ENCODE measurements at places on chromosomes 13 and 19.

GRCh38 chr13:50945669-50946068 is 36.1 kb downstream of the RNASEH2B start:
- DNase-seq = no peak

DNA sequence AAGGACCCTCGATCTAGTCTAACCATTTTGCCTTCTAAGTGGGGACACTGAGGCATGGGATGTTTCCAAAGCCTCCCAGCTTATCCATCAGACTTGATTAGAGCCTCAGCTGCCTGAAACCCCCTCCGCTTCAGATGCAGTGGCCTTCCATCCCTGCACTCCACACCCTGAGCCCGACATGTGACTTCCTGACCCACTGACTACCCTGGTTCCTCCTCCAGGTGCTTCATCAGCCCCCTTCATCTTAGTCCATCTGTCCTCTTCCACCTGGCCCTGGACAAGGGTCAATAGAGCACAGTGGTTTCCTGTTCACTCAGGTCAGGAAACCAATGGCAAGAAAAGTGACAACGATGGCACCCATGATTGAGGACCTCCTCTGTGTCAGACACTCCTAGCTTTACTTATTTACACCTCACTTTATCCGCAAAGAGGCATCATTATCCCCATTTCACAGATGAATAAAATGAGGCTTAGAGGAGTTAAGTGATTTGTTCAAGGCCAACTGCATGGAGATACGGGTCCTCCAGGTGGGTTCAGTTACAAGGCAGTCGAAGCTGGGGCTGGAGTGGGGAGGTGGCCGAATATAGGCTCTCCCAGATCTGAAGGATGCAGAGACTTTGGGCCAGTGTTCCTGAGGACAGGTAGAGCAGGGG is 81.6 kb upstream of the TM9SF2 start:
- no peak for DNase-seq

- no peak for DNase-seq
Measured at GRCh38 chr13:71866335-71867130, 471 bp downstream of the DACH1 start.

GRCh38 chr13:109208522-109208921 is 577.9 kb downstream of the IRS2 start:
- no peak for DNase-seq

DNA sequence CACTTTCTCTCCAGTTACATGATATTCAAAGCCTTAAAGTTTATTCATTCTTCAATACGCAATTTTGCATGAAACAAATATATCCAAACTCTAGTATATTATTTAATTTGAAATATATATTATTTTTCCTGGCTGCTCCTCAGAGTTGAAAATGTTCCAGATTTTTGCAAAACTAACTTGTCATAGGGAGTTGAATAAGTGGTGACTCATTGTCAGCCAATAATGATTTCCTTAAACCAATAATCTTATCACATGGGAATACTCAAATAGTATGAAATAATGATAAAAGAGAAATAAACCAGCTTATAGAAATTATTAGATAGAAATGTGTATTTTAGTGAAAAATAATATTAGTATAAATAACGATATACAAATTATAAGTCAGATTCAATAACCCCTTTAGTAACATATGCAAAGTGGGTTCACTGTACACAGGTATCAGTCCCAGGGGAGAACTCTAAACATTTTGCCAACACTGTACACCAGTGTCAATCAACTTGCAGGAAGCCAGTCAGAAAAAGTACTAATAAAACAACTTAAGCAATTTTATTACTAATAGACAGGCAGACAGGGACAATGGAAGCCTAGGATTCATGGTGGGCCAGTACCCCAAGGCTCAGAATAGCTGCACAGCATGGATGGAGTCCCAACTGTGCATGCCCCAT is 222.6 kb upstream of the KLHL1 start:
- no peak for DNase-seq

- DNase-seq = no peak
Measured at GRCh38 chr19:18594824-18595373, 6.3 kb downstream of the REX1BD start.

- DNase-seq = peak; percentile 46
Measured at GRCh38 chr13:29901710-29902631, 51.6 kb upstream of the UBL3 start.

DNA sequence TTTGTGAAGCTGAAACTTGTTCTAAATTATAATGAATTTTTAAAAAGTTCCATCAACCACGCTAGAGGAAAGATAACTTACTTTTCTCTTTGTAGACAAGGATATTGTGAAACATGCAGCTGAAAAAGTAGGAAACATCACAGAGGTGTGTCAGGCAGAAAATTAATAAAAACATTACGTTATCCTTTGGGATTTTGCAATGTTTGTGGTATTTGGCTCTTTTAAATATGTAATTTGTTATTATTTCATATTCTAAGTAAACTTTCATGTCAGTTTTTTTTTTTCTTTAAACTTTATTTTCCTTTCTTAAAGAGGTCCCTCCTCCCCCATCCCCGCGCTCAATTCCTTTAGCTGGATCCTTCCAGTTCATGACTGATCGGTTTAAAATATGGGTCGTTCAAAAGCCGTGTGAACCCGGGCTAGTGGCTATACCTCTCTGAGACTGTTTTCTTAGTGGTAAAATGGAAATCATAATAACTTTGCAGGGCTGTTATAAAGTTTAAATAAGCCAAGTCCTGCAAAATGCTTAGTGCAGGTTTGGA is 740 bp upstream of the CCDC61 start:
- DNase-seq = no peak

- no peak for DNase-seq
Measured at GRCh38 chr13:21139374-21139773, 37.0 kb downstream of the SKA3 start.

DNA sequence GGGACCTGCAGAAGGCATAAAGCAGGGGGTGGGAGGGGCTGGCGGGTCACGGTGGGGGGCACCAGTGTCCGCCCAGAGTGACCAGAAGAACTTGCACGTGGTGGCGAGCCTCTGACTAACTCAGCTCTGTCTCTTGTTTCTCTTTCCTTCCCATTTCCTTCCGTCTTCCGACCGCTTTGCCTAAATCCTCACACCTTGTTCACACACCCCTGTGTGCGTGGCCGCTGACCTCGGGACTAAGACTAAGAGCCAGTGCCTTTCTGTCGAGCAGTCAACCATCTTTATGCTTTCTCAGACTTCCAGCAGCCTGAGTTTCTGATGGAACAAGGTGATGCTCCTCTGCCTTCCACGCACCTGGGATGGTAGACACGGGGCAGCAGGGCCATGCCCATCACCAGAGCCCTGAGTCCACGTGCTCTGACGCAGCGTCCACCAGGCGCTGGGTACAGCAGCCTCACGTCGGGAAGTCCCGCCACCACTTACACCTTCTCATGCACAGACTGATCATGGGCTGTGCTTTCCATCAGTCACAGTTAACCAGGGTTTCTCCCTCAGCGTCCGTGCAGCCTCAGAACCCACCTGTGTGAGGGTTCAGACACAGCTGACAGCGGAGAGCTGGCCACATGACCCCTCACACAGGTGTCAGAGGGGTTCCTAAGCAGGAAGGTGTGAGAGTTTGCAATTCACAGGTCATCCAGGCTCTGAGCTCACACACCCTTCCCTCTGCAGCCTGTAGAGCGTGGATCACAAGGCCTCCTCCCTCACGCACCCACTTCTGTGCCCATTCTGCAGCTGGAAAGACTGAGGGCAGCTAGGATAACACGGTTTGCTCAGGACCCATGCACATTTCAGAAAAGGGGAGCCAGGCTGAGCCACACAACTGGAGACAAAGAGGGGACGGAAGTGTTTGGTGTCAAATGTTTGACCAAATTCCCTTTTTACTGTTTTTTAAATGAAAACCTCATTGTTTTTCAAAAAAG is 90.7 kb upstream of the MCF2L start:
- no peak for DNase-seq

- no peak for DNase-seq
Measured at GRCh38 chr13:43528992-43529391, 257.8 kb downstream of the ENOX1 start.

- no peak for DNase-seq
Measured at GRCh38 chr13:30079501-30079900, 227.8 kb downstream of the KATNAL1 start.

GRCh38 chr13:81106348-81106747 is 765.4 kb upstream of the SPRY2 start:
- no peak for DNase-seq

- no peak for DNase-seq
Measured at GRCh38 chr19:36023432-36023831, 9.2 kb downstream of the CLIP3 start.

DNA sequence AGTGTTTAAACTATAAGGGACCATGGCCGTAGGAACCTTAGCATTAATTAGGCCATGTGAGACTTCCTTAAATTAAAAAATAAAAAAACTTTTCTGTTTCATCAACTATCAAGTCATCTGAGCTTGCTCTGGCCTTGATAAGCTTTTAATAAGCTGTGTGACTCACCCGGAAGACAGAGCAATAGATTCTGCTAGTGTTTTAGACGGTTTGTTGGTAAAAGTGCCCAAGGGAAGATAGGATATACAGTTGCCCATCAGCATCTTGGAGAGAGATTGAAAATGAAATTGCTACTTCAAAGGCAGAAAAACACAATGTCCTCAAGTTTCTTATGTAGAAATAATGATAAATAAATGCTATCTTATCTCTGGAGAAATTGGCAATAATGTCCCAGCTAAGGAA is 31.2 kb upstream of the RCBTB2 start:
- DNase-seq = no peak

- no peak for DNase-seq
Measured at GRCh38 chr13:47415048-47415447, 518.2 kb upstream of the HTR2A start.

DNA sequence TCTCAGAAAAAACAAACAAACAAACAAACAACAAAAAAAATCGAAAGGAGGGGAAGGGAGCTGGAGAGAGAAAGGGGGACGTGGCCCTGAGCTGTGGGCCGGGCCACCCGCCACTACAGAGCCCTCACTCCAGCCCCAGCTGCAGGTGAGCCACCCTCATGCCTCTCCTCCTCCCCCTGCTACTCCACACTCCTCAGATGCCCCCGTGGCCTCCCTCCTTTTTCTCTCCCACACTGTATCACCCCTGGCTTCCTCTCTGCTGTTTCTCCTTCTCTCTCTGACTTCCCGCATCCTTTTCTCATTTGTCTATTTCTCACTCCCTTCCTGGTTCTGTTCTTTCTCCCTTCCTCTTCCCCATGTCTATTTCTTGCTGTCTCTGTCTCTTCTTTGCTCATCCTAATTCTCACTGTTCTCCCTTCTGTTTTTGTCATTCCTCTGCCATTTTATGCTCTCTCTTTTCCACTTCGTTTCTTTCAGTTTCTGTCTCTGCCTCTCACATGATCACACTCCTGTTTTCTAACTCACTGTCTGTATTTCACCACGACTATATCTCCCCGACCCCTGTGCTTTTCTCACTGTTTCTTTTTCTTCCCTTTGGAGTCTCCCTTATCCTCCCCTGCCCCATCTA is 2.7 kb downstream of the KLK2 start:
- no peak for DNase-seq

DNA sequence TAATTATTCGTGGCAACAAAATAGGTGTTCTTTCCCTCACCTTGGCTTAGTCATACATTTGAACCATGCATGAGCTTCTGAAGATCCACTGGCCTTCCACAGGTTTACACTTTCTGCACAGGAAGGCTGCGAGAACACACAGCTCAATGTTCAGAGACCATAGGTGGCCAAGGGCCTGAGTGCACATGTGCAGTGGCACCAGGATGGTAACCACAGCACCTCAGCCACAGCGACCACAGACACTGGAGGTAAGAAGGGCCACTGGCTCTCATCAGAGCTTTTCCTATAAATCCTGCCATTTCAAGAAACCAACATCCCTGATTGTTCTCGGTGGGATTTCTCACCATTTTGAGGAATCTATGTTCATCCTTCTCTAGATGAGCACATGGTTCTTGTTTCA is 1.6 kb downstream of the DCLK1 start:
- no peak for DNase-seq

DNA sequence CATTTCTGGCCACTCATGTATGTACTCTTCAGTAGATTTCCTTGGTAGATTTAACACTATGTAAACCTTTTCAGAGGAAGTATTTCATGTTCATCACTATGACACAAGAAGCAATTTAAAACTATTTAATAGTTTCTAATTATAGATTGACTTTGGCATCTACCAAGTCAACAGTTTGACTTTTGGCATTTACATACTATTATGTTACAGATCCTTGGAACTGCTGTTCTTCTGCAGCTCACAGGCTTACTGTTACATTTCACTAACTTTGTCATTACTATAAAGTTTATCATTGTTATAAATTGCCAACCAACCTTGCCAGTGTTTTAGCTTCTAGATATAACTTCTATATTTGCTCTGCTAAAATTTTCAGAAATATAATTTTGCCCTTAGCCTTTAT is 18.7 kb downstream of the SUPT20H start:
- DNase-seq = no peak

DNA sequence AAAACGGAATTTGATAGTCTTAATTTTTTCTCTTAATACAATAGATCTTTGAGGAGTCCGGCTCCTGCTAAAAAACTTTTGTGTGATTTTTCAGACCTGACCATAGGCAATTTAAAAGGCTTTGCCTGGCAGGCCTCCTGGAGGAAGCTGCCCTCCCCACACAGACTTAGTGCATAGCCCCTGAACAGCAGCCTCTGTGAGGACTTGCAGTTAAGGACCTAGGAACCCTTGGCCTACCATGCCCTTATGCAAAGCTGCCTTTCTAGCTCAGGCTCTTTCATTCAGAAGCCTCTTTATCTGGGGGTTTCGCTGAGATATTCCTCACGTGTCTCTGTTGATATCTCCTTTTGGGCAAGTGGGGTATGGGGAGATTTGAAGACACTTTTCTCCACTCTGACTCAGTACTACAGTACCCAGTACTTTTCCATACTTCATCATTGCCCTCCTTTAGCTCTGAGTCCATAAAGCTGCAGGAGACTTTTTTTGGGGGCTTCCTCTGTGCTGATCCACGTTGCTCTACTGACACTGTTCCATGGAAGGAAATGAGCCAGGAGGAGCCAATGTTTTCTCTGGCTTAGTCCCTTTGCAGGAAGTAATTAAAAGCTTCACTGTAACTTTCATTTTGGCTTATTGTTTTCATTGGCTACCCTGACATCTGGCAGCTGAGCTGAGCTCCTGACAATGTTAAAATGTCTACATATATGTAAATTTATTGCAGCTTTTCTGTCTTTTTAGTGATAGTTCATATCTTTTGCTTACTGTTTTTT is 283.1 kb downstream of the TDRD3 start:
- DNase-seq = no peak

GRCh38 chr13:33228648-33229445 is 56.7 kb downstream of the STARD13 start:
- no peak for DNase-seq

- no peak for DNase-seq
Measured at GRCh38 chr19:418761-419671, 10.1 kb upstream of the C2CD4C start.

GRCh38 chr19:8494158-8494557 is 8.3 kb downstream of the PRAM1 start:
- DNase-seq = no peak

DNA sequence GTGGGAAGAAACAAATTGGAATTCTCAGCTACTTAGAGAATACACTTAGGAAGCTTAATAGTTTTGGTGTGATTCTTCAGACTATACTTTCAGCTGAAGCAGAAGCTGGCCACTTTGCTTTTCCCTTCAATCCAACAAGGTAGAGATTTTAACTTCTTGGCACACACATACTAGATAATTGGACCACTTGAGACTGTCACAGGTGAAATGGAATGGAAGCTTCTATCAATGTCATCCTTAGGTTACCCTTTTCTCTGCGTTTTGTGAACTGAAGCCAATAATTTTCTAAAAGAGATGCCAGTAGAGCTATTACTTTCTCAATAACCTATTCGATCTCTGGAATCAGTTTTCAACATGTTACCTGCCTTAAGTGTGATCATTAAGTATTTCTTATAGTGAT is 405.3 kb downstream of the PCDH20 start:
- DNase-seq = no peak

GRCh38 chr13:100300708-100301107 is 211.8 kb downstream of the PCCA start:
- DNase-seq = no peak
